Right renal cortex interstitium (tissue), 3 donors: ENCODE measurements at places on chromosomes 11 and 22. TPM values are rescaled to one million over a fixed set of nuclear protein-coding genes. Genes with fewer than 3 reads are reported as not detected.

- no peak for DNase-seq
Measured at GRCh38 chr11:87300640-87301380, 263.1 kb downstream of the TMEM135 start.

- DNase-seq = no peak
Measured at GRCh38 chr11:61080526-61080925, 21.8 kb upstream of the CD5 start.

DNA sequence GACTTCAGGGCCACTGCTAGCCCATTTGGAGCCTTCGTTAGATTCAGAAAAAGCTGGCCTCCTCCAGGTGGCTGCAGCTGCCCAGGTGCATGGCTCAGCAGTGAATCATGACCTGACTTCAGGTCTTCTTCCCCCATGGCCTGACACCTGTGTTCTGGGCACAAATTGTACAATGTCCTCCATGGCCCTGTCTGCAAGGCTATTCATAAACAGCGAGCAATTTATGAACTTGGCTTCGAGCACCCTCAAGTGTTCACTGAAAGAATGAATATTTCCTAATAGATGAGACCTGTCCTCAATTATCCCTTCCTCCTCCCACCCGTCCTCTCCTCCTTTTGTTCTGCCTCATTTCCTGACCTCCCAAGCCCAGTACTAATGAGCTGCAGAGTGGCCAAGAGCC lies 12.2 kb upstream of the VPS37C start:
- DNase-seq = no peak

DNA sequence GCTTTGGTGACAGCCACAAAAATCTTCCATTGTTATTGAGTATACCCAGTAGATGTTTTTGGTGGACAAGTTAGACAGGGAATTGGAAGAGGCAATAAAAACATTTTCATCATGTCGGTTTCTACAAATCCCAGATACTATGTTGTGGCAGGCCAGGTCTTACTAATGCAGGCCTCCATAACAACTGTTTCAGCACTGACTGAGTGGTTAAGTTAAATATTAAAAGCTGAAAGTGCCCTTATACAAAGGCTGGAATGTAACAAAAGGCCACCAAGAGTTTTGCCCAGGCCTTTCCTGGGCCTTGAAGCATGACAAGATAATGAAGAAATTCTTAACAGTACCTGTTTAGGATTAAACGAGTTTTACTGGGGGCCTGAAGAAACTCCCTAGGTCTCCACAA lies 29.3 kb downstream of the DMC1 start:
- DNase-seq = no peak

The OR52E8 gene
- polyA plus RNA-seq = not detected

DNA sequence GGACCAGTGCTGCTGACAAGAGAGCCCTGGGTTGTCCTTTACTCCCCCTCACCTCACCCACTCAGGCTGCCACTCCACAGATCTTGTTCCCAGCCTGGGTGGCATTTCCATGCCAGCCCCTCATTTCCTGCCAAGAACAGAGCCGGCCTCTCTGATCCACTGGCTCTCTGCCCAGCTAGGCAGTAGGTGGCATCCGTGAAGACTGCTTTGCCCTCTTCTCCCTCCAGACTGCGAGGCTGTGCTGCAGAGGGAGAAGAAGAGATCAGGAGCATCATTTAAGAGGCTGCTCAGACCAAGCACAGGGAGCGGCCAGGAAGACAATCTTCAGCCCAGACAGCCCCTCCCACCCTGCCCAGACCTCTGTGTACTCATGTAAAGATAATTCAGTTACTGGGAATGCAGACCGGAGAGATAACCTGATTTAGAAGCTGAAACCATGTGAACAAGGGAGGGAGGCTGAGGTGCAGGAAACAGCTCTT lies 126.9 kb upstream of the NCAM1 start:
- DNase-seq = no peak

DNA sequence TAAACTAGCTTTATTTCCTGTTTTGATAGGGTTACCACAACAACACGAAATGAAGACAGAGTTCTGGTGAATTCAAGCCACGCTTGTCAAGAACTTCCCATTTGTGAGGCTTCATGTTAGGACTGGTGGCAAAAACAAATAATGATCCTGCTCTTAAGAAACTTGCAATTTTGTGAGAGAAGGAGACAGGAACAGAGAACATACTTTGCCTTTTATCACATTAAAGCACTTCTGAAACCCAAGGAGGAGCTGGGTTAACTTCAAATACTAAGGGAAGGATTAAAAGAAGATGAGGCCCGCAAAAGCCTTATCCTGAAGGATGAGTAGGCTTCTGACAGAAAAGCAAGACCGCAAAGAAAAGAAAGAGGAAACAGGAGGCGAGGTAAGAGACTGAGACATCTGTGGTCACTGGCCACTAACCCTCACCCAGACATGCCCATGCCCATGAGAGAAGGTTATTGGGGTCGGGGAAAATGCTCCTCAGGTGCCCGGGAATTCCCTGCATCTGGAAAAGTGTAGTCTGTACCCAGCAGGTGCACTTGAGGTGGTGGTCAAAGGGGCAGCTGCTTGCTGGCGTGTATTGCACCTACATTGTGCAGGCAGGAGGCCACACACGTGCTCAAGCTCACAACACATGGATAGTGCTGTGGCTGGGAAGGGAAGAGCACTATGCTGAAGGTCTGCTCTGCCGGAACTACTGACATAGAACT lies 50.5 kb downstream of the MAPK1 start:
- DNase-seq = peak; percentile 53

The KDM4E gene
- 0.14 TPM for polyA plus RNA-seq

The ZFPL1 gene
- 25.2 TPM for polyA plus RNA-seq

DNA sequence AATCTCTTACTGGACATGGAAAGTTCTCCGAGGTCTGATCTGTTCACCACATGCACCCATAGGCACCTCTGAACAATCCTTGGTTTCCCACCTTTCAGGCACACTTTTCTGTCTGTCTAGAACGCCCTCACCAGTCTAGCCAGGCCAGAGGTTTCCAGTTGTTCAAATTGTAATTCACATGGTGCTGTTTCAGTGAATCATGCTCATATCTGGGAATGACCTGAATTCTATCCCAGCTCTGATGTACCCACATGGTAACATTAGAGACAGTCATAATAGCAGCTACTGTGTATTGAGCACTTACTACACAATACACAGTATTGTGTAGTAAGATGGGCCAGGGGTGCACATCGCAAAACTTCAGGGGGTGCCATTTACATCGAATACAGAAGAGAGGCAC lies 138.2 kb downstream of the COMMD9 start:
- DNase-seq = no peak

The NEU3 gene
- 9.3 TPM for polyA plus RNA-seq

GRCh38 chr11:68749229-68750123 lies 1.8 kb downstream of the TESMIN start:
- no peak for DNase-seq

DNA sequence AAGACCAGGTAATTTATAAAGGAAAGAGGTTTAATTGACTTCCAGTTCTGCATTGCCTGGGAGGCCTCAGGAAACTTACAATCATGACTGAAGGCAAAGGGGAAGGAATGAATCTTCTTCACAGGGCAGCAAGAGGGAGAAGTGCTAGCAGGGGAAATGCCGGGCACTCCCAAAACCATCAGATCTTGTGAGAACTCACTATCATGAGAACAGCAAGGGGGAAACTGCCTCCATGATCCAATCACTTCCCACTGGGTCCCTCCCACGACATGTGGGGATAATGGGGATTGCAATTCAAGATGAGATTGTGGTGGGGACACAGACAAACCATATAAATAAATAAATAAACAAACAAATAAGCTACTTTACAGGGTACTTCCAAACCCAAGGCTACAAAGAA lies 28.8 kb upstream of the EXPH5 start:
- DNase-seq = no peak

DNA sequence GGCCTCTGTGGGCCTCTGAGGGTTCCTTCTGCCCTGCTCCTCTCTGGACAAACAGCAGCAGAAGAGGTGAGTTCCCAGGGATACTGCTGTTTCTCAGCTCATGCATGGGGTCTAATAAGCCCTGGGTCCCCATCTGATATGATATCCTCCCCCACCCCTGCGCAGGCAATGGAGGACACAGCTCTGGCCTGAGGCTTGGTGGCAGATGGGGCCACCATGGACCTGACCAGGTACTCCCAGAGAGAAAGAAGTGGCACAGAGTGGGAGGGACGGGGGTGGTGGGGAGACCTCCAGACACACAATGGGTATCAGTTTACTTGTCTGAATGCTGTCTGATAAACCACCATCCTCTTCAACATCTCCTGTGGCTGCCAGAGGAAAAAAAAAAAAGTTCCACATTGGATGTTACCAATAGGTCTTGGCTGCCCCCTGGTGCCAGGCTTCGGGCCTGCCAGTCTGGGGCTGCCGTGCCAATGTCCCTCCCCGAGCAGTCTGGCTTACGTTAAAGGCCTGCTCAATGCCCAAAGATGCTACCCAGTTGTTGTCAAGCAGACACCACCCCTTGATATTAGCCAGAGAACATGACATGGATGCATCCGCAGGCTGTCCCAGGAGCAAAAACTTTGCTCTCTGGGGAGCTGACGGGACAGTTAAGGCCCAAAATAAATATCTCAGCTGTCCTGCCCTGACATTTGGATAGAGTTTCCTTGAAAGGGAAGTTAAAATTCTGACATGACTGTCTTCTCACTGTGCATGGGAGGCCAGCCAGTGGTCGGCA lies 27.9 kb upstream of the ABCC8 start:
- DNase-seq = no peak

The CSNK2A3 gene
- polyA plus RNA-seq = 2.9 TPM

DNA sequence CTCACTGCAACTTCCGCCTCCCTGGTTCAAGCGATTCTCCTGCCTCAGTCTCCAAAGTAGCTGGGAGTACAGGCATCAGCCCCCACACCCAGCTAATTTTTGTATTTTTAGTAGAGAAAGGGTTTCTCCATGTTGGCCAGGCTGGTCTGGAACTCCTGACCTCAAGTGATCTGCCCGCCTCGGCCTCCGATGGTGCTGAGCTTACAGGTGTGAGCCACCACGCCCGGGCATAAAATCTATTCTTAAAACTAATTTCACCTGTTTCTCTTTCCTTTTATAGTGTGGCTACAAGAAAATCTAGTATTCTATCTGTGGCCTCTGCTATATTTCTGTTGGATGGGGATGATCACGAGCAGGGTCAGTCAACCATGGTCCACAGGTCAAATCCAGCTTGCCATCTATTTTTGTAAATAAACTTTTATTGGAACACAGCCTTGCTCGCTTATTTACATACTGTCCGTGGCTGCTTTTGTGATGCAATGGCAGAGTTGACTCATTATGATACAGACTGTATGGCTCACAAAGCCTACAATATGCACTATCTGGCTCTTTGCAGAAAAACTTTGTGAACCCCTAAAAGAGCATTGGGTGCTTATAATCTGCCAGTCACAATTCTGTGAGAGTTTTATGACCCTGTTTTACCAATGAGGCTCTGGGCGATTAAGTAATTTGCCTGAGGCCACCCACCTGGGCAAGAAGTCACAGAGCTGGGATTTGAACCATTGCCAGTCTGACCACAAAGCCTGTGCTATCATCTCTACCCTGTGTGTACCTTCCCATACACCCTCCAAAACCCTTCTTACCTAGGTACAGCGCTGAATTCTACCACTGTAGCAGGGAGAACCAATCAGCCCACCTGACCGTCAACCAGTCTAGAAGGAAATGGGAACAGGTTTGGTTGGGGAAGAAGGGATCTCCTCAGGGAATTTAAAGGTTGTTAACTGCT lies 28.3 kb downstream of the SLC1A2 start:
- no peak for DNase-seq

The MMP8 gene
- not detected for polyA plus RNA-seq

The OR8G5 gene
- polyA plus RNA-seq = not detected
